ENCODE measurements at places on chromosomes 12 and 14. TPM values are rescaled to one million over a fixed set of nuclear protein-coding genes. Genes with fewer than 3 reads are reported as not detected.

Gene RNASE3
- total RNA-seq = not detected

Gene TMEM132D
- 1.7 TPM for total RNA-seq

Gene NABP2
- 25.3 TPM for total RNA-seq

Gene CD163
- 14.4 TPM for total RNA-seq

Gene KLRF1
- not detected for total RNA-seq

Gene FGF6
- total RNA-seq = not detected

Gene ANO4
- total RNA-seq = not detected

Measured in Peyer's patch (tissue), 4 donors.